DMS 273 treated with DMSO at 0.1 percent for 48 hours (cell line): ENCODE measurements at places on chromosomes 7 and 10.

DNA sequence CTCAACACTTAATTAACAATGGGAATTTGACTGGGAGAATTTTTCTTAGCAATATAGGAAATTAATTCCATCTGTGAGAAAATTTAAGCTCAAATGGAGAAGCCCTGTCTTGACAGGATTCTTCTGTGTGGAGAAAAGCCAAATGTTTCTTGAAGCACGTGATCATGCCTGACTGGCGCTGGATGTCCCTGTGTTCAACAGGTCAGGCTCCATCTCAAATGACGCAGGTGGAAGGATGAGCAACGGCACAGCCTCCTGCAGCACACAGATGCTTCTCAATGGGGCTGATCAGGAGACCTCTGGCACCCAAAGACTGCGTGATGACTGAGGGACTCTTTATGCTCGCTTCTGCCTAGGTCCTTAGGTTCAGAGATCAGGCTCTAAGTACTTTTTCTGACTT, 143.8 kb downstream of the RSU1 start:
- no peak for DNase-seq

- DNase-seq, result no peak
Observed at GRCh38 chr10:8092428-8092827, 37.9 kb downstream of the GATA3 start.

GRCh38 chr7:16564909-16565426, 38.3 kb downstream of the LRRC72 start:
- peak; percentile 47 for DNase-seq

DNA sequence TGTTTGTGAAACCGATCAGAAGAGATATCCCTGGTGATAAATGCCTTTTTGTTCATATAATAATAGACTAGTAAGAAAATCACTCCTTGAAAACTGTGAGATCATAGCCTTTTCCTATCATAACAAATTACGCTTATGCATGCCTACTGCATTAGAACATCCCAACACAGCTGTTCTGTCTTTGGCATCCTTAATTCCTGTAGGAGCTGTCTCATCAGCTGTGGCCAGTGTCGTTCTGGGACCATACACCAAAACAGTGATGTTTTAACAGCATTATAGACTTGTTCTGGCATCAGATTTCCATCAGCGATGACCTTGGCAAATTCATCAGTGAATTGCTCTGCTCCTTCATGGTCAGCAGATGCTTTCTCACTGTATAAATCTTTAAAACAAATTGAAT, 423.6 kb upstream of the LRGUK start:
- DNase-seq, result no peak

DNA sequence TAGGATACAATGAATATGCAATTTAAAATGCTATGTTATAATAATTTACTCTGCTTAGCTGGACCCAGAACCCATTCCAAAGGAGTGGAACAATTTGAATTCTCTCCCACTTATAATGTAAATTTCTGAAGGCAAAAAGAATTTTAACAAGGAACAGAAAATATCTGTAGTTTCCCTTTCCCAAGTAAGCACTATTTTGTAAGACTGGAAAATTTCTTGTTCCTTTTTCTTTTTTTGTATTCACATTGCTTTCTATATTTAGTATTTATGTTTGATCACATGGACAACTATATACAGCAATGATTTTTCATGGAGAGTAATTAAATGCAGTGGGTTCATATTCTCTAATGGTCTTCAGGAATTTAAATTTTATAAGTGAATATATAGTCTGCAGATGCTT, 127.4 kb downstream of the GPR85 start:
- no peak for DNase-seq

DNA sequence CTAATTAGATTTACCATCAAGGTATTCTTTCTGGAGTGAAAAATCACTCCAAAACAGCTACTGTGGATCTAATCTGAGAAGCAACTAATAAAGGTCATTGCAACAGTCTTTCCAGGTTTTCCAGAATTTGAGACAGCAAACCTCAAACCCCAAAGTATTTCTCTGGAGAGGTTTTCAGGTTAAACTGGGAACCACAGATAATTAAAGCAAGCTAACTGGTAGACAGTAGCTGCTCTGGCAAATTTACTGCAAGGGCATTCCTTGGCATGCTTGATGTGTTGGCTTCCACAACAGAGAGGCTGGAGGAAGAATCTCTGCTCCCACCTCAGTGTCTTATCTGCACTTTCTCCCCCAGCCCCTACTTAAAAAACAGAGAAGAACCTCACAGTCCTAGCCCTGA, 140.0 kb upstream of the NRBF2 start:
- DNase-seq, result no peak

DNA sequence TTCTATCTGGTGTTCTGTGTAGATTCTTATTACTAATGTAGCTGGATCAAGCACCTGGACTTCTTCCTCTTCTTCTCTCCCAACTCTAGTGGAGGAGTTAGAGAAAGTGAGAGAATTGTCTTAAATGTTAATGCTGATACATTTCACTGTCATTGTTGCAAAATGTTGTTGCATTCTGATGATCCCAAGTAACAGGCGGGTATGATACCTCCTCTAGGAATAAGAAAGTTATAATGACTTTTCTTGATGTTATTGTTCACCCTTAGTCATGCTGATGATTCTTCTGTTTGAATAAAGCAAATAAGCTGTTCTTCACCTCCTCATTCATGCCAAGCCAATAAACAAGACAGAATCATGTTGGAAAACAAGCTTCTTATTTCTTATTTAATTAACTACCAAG, 9.1 kb downstream of the CHRM2 start:
- no peak for DNase-seq

GRCh38 chr10:20228729-20229128, 412.5 kb downstream of the PLXDC2 start:
- DNase-seq, result no peak

DNA sequence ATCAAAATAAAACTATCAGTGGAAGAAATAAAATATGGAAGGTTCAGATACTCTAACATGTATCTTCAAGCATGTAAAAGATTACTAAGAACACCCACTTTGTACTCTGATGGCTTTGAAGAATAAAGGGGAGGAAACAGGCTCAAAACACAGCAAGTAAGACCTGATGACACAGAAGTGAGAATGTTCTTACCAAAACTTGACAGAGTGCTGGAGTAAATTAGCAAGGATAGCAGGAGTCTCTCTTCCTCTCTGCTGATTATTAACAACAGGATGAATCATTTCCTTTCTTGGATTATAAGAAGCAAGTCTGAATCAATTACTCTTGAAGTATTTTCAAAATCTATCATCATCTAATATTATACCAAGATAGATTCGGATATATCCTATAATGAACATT, 47.5 kb downstream of the GLI3 start:
- no peak for DNase-seq

- DNase-seq, result no peak
Observed at GRCh38 chr10:16933783-16934182, 116.6 kb upstream of the RSU1 start.

DNA sequence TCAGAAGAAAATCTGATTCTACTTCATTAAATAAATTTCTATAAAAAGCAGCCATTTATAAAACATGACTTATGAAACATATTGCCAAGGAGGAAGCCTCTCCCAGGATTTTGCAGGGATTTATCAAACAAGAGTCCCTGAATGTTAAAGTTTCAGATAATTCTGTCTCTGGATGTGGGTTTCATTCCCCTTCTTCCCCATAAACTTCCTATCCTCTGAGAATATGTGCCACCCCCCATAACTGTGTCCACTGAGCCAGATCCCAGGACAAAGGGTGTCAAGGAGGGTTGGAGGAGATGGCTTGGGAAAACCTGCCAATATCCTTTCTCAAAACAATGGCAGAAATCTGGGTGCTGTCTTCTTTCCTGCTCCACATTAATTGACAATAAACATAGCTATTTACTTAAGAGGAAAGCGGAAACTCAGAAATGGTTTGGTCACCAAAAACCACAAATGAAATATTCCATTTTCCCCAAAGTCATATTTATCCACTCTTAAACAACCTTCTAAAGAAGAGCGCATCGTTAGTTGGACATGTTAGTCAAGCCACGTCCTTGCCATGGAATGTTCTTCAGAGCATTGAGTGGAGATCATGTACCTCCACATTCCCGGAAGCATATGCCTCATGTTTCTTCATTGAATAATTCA, 54.3 kb upstream of the AKR1E2 start:
- no peak for DNase-seq

- DNase-seq, result no peak
Observed at GRCh38 chr10:22438711-22439110, 93.4 kb downstream of the SPAG6 start.

- no peak for DNase-seq
Observed at GRCh38 chr10:28384557-28384956, 81.7 kb upstream of the MPP7 start.

DNA sequence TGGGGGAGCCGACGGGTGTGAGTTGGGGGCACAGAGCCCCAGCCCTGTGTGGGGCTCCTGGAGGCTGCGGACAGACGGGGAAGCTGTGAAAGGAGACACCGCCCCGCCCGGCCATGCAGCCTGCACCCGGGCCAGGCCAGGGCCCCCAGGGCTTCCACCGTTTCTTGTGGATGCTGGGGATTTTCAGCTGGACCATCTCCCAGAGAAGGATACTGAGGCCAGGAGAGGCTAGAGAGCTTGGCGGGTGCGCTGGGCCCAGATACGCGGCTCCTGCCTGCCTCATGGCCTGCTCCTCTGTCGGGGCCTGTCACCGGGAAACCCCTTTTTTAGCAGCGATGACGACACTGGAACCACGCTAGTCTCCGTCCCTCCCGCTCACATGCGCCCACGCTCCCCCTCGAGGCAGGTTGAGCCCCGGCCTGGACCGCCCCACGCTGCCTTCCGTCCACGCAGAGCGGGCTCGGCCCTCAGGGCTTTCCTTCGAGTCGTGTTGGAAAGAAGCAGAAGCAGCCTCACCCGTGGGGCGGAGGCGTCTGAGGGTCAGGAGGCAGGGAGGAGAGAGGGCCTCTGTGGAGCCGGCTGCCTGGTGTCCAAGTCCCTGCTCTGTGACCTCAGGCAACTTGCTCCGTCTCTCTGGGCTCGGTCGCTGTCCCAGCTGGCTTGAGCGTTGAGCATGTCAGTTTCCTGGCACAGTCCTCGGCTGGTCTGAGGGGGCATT, 11.7 kb downstream of the TMEM184A start:
- no peak for DNase-seq

DNA sequence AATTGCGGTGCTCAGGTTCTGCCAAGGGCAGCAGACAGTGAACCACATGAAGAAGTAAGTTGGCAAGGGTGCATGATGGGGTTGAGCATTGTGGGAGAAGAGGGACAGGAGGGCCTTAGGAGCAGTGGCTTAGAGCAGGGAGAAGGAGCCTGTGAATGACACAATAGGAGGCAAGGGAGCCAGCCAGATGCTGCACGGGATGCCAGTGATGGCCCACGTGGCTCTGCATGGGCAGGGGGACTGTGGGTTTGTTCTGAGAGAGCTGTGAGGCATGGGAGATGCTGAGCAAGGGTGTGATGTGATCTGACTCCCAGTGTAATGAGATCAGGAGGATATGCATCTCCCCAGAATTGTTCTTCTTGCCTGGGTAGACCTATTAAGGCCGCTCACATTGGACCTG, 60.9 kb downstream of the C10orf90 start:
- DNase-seq, result no peak

DNA sequence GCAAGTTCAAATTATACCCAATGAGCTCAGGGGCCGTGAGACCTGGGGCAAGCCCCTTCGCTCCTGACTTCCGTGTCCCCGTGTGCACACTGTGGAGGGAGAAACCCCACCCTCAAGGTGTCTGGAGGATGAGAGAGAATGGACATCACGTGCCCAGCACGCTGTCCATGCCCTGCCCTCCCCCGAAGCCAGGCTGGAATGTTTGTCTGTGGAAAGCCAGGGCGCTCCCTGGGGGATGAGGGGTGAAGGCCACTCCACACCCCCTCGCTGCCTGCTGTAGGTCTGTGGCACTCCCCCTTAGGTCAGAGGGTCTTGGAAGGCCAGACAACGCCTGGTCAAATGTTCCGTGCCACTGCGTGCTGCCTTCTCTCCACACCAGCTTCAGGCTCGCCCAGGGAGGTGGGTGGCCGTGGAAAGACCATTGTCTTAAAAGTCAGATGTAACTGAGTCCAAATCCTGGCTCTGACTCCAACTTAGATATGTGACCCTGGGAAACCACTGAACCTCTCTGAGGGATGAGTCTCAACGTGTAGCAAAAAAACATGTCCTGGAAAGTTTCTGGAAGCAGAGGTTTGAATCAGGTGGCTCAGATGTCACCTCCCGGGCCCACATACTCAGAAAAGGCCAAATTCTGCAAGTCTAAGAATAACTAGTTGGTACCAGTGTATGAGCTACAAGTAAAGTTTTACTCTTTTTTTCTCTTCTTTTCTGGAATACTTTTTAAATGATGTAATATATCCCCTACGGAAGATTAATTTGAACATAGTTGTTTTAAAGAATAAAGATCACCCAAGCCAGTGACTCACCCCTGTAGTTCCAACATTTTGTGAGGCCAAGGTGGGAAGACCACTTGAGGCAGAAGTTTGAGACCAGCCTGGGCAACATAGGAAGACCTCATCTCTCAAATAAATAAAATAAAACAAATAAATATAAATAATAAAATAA, 24.9 kb downstream of the RCC1L start:
- DNase-seq, result no peak

DNA sequence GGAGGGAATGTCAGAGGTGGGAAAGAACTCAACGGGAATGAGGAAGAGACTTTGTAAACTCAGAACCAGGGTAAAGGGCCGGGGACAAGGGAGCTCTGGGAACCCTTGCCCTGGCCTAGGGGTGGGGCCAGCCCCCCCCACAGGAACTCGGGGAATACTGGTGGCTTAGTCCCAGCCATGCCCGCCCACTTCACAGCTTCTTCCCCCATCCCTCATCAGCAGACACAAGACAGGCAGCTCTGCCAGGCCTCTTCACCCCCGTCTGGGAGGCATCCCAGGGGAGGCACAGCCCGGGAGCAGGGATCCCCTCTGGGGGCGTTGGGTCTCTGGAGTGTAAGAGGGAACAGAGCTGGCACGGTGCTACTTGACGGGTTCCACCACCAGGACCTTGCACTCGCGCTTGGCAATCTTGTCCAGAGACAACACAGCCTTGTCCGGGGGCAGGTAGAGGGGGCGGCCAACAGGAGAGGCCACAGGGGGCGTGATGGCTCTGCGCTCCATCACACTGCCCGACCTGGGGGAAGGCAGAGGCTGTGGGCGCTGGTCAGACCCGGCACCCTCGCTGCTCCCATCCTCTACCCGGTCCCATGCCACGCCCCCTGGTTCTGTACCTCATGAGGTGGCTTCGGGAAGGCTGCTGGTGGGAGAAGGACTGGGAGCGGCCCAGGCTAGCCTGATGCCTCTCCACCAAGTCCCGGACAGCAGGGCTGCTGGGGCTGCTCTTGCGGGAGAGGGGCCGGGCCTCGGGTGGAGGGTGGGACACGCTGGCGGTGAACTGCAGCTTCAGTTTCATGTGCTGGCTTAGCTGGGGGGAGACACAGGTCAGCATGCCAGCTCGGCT, 3.7 kb downstream of the TRAPPC14 start:
- no peak for DNase-seq

GRCh38 chr10:52778511-52779392, 6.2 kb upstream of the MBL2 start:
- no peak for DNase-seq
